A549 treated with AZD2906 at 1 μM for 4 hours (cell line): ENCODE measurements at places on chromosomes 4 and X. TPM values are rescaled to one million over a fixed set of nuclear protein-coding genes. Genes with fewer than 3 reads are reported as not detected.

Gene FGF16
- total RNA-seq, result not detected in 5 replicates

Gene YY2
- 1.9 to 2.7 TPM (median 2.6 TPM) in 5 replicates for total RNA-seq

Gene EDA
- total RNA-seq, result 0.53 to 0.83 TPM (median 0.63 TPM) in 5 replicates

Gene APEX2
- total RNA-seq, result 27.3 to 32.4 TPM (median 30.3 TPM) in 5 replicates

Gene BCORL1
- 7.4 to 11.6 TPM (median 10.5 TPM) in 5 replicates for total RNA-seq

Gene FAM184B
- 0.01 to 0.02 TPM (median 0.02 TPM) in 5 replicates for total RNA-seq

Gene TRPC5OS
- not detected in 5 replicates for total RNA-seq

Gene INTU
- total RNA-seq, result 0.88 to 1.2 TPM (median 1.00 TPM) in 5 replicates

Gene ASB5
- 0.03 to 0.08 TPM in 2 of 5 replicates, not detected in the others for total RNA-seq

Gene SLC7A11
- total RNA-seq, result 16.1 to 20.9 TPM (median 16.8 TPM) in 5 replicates

Gene REPS2
- 0.73 to 1.8 TPM (median 1.3 TPM) in 5 replicates for total RNA-seq

Gene CT45A1
- 0.07 TPM in 1 of 5 replicates, not detected in the others for total RNA-seq

Gene TMPRSS11A
- total RNA-seq, result not detected in 5 replicates

Gene FATE1
- total RNA-seq, result 0.17 TPM in 1 of 5 replicates, not detected in the others

Gene CT55
- not detected in 5 replicates for total RNA-seq

Gene PDE6B
- total RNA-seq, result not detected in 5 replicates

Gene GYG2
- total RNA-seq, result 4.0 to 5.1 TPM (median 4.5 TPM) in 5 replicates

Gene FDCSP
- not detected in 5 replicates for total RNA-seq

Gene GPRASP2
- total RNA-seq, result 4.7 to 8.5 TPM (median 5.7 TPM) in 5 replicates

Gene ATOH1
- total RNA-seq, result not detected in 5 replicates
